ENCODE measurements at places on chromosomes 5 and 9. TPM values are rescaled to one million over a fixed set of nuclear protein-coding genes. Genes with fewer than 3 reads are reported as not detected.

Gene C6
- not detected for polyA plus RNA-seq

Gene GEMIN5
- polyA plus RNA-seq: 8.4 TPM

Gene GABRA1
- polyA plus RNA-seq: not detected

Gene MARCHF11
- not detected for polyA plus RNA-seq

Gene DOK3
- polyA plus RNA-seq: 154 TPM

Gene ZDHHC11B
- polyA plus RNA-seq: not detected

Gene TLX3
- not detected for polyA plus RNA-seq

Gene TAF11L14
- not detected for polyA plus RNA-seq

Gene FOXD1
- not detected for polyA plus RNA-seq

Gene DAB2
- polyA plus RNA-seq: 0.20 TPM

Gene DMRT2
- polyA plus RNA-seq: not detected

Gene PCDHGB4
- polyA plus RNA-seq: 0.08 TPM

Gene CDC25C
- not detected for polyA plus RNA-seq

Gene RPL35
- polyA plus RNA-seq: 2,381 TPM

Gene PROB1
- polyA plus RNA-seq: 1.5 TPM

Gene CCNJL
- polyA plus RNA-seq: not detected

Gene CA9
- polyA plus RNA-seq: not detected

Gene NSG2
- not detected for polyA plus RNA-seq
